CD4-positive, alpha-beta T cell treated with Interleukin-15 for 4 hours (primary cell): ENCODE measurements at places on chromosomes 3 and 15.

DNA sequence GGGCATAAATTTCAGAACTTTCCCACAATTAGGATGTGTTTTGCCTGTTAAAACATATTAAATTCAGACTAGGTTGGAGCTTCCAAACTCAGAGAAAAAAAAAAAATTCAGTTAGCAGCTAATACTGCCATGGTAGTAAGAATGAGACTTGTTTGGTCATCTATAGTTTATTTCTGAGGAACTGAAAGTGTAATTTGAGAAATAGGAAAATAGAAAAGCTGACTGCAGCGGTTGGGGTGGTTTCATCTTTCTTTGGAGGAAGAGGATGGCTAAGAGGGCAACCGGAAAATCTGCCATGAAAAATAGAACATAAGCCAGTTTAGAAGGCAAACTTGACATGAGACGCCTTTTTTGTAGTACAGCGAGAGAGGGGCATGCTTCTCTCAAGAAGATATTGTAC is 371.2 kb upstream of the ROBO2 start:
- no peak for DNase-seq

DNA sequence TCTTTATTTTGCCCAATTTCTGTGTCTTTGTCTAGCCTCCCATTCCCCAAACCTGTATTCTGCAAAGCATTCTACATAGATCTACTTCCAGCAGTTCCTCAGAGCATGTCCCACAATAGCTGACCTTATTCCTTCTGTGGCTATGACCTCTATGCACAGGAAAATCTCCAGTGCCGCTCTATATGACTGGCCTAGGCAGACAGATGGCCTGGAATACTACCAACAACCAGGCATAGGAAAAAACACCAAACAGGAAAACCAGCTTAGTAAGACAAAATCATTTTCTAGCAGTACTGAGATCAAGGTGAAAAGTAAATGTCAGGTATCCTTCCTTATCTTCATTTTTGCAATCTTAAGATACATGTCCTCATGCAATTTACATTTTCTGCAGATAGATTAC is 1115.0 kb downstream of the IGSF11 start:
- DNase-seq: no peak

- DNase-seq: no peak
Observed at GRCh38 chr3:108079043-108079442, 11.8 kb downstream of the CD47 start.

DNA sequence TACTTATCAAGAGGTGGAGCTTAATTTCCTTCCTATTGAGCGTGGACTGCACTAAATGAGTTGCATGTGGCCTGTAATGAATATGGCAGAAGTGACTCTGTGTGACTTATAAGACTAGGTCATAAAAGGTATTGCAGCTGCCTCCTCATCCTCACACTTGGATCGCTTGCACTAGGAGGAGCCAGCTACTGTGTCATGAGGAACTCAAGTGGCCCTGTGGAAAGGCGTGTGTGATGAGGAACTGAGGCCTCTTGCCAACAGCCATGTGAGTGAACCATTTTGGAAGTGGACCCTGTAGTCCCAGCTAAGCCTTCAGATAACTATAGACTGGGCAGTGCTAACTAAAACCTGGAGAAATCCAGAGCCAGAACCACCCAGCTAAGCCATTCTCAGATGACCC is 7.1 kb upstream of the SLC30A4 start:
- no peak for DNase-seq

DNA sequence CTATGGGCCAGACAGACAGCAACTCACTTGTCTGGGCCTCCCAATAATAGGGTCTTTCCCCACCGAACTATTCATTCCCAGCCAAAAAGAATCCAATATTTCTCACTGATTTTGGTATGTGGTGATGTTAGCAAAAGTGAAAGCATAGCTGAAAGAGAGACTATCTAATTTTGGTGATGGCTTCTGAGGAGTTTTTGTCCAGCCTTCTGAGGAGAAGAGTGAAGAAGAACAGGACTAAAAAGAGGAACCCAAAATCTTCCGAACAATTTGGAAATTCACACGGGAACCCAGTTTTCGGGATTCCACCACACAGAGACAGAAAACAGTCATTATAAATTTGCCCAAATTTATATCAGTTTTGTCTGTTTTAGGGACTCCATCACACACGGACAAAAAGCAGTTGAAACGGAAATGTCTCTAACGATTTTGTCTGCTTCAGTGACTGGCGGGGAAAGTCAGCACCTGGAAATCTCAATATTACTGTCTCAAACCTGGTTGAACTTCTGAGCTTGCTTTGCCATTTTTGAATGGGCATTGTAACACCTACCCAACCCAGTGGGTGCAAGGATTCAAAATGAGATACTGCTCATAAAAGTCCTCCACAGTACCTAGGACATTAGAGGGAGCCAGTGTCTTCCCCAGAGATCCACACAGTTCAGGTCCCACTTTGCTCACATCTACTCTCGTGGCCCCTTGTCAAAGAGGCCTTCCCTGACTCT is 9.1 kb downstream of the CD80 start:
- DNase-seq: no peak
